GM03348 (cell line): ENCODE measurements at places on chromosomes 2 and 18.

GRCh38 chr2:70473101-70473722 lies 80.4 kb downstream of the TGFA start:
- DNase-seq, result no peak

- DNase-seq, result no peak
Observed at GRCh38 chr2:226730481-226730880, 69.1 kb downstream of the IRS1 start.

- DNase-seq, result no peak
Observed at GRCh38 chr2:230496891-230497290, 80.9 kb downstream of the SP100 start.

GRCh38 chr2:8517850-8518498 lies 163.9 kb upstream of the ID2 start:
- no peak for DNase-seq
